KBM-7 (cell line): ENCODE measurements at places on chromosomes 2 and 18.

DNA sequence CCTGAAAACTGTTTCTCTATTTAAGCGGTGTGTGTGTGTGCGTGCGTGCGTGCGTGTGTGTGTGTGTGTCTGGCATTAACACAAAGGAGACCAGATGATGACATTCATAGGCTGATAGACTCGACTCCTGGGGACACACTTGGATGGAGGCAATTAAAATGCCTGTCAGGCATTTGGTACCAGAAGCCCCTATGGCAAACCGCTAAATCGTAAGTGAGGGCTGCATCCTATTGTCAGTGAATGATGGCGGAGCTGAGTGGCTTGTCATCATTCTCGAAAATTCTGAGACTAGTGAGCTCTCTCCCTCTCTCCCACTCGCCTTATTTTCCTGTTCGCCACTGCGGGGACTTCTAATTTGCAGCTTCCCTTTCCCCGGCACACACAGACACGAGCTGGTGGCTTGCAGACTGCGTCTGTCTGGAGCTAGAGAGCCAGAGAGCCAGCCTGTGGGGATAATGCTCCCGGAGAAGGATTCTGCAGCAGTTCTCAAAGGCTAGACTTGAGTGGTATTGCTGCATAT lies 155.4 kb downstream of the MAP2 start:
- peak; percentile 16 for DNase-seq

- peak; percentile 14 for DNase-seq
Measured at GRCh38 chr18:34153711-34154110, 71.0 kb downstream of the NOL4 start.

DNA sequence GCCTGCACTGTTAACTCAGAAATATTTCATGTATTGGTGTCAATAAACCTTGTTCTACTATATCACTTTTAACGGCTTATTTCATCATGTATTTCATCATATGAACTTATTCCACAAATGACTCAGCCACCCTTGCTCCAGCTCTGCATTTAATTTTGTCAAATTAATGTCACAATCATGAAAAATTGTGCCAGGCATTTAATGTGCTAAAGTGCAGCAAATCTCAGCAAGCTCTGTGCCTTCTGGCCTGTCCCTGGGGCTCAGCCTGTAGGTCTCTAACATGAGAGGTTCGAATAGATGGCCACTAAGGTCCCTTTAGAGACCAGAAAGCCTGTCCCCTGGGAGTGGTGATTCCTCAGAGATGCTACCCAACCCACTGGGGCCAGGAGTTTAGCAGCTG lies 28.6 kb downstream of the BOD1L2 start:
- DNase-seq, result no peak

- DNase-seq, result no peak
Measured at GRCh38 chr2:41900101-41900577, 147.7 kb upstream of the PKDCC start.
